ENCODE measurements at places on chromosomes 3 and 15. TPM values are rescaled to one million over a fixed set of nuclear protein-coding genes. Genes with fewer than 3 reads are reported as not detected.
A peak's percentile ranks its signal among the peaks of the same experiment; 100 is the strongest.

Gene LRRIQ4
- under 0.01 TPM for total RNA-seq

DNA sequence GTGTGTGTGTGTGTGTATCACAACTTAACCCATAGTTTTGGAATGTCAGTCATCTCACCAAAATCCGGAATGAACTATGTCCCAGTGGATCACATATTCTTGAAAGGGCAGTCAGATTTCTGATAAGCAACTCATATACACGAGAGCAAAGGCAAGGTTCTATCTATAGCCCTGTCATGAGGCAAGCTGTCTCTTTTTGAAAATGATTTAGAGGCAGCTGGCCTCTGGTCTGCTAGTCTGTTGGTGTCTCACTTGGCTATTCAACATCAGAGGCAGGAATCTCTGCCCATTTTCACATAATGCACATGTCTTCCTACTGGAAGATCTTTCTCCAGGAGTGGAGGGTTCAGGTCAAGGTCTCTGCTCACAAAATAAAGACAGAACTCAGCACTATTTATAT, 79.8 kb downstream of the CNTN6 start:
- DNase-seq, result no peak

GRCh38 chr3:17013571-17013970, 128.8 kb downstream of the PLCL2 start:
- no peak for DNase-seq

Gene CLDN18
- not detected for total RNA-seq

GRCh38 chr15:40105517-40106202, 3.0 kb downstream of the BMF start:
- peak; percentile 30 for DNase-seq

Gene IL17RD
- 0.27 TPM for total RNA-seq

Gene STRA6
- total RNA-seq, result under 0.01 TPM

GRCh38 chr3:67858492-67858891, 204.1 kb upstream of the SUCLG2 start:
- DNase-seq, result no peak

GRCh38 chr15:91967935-91968606, 114.6 kb downstream of the SLCO3A1 start:
- no peak for DNase-seq

- DNase-seq, result no peak
Observed at GRCh38 chr3:197248341-197248740, 50.1 kb downstream of the DLG1 start.

DNA sequence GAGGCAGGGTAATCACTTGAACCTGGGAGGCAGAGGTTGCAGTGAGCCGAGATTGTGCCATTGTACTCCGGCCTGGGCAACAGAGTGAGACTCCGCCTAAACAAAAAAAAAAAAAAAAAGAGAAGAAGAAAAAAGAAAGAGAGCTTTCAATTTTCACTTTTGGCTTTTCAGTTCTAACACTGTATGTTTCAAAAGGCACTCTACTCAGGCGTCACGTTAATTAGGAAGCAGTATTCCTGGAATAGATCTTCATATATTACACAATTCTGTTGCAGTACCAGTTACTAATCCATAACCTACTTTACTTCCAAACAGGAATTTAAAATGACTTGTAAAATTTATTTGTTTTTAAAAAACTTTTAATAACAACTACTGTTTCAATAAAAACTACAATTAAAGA, 131.7 kb upstream of the PLXND1 start:
- DNase-seq, result no peak

- no peak for DNase-seq
Observed at GRCh38 chr3:90080988-90081387, 973.6 kb downstream of the EPHA3 start.

Data from hematopoietic multipotent progenitor cell (in vitro differentiated cells).